ENCODE measurements at places on chromosomes 7 and 10. TPM values are rescaled to one million over a fixed set of nuclear protein-coding genes. Genes with fewer than 3 reads are reported as not detected.

Gene CUBN
- 16.3 TPM for total RNA-seq

DNA sequence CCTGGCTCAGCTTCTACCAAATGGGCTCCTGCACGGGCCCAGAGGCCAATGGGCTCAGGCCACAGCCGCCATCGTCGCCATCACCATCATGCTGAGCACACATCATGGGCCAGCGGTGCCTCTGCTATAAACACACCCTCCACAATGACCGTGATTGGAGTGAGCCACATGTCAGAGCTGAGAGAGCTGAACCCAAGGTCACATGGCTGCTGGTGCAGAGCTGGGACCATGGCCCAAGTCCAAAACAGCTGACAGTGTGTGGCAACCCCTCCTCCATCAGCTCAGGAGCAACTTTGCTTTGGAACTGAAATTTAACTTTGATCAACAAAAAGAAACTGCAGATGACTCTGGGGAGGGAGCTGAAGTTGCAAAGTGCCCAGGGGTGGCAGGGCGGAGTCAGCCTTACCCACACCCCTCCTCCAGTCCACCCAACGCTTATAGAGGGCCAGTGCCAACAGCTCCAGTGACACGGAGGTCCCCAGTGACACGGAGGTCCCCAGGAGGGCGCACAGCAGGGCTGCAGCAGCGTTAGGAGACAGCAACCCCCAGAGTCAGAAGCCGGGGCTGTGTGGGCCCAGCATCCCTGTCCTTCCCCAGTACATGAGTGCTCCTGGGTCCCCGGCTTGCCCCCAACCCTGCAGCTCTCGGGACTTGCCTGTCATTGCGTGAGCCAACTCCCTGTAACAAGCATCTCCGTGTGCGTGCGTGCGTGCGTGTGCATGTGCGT lies 249.6 kb downstream of the ELFN1 start:
- peak; percentile 70 for DNase-seq

DNA sequence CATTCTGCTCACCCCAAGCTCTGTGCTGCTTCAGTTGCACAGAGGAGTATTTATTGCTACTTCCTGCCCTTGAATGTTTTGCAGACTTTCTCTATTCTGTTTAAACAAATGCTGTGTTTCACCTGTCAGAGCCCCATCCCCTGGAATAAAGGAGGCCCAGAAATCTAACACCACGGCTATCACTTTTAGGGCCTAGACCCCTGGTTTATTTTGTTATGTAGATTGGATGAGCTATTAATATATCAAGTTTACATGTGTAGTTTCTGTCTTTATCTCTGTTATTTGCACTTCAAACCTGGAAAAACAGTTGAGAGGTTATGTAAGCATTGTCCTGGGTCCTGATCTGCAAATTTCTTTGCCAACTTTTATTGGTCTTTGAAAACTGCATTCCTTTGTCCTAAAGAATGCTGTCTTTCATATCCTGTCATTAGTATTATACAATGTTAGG lies 630.1 kb downstream of the PARD3 start:
- DNase-seq: no peak

Gene PTN
- total RNA-seq: 1.4 TPM

Gene SUN3
- total RNA-seq: not detected

DNA sequence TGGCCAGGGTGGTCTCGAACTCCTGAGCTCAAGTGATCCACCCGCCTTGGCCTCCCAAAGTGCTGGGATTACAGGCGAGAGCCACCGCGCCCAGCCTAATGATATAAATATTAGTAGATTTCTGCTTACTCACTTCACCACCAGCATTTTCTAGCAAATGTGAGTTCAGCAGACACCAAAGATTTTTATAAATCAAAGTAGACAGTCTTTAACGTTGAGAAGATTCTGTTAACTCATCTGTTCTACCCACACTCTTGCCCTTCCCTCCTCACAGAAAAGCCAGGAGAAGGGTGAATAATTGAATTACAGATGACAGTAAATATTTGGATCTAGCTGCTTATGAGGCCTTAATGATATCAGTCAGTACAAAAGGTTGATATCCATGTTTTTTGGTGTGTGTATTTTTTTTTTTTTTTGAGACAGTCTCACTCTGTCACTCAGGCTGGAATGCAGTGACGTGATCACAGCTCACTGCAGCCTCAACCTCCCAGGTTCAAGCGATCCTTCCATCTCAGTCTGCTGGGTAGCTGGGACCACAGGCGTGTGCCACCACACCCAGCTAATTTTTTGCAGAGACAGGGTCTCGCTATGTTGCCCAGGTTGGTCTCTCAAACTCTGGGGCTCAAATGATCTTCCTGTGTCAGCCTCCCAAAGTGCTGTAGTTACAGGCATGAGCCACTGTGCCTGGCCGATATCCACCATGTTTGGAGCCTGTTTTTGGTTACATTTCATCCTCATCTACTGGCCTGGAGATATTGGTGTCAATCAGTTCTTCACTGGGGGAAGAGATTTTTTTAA lies 120.5 kb downstream of the CUX1 start:
- no peak for DNase-seq

DNA sequence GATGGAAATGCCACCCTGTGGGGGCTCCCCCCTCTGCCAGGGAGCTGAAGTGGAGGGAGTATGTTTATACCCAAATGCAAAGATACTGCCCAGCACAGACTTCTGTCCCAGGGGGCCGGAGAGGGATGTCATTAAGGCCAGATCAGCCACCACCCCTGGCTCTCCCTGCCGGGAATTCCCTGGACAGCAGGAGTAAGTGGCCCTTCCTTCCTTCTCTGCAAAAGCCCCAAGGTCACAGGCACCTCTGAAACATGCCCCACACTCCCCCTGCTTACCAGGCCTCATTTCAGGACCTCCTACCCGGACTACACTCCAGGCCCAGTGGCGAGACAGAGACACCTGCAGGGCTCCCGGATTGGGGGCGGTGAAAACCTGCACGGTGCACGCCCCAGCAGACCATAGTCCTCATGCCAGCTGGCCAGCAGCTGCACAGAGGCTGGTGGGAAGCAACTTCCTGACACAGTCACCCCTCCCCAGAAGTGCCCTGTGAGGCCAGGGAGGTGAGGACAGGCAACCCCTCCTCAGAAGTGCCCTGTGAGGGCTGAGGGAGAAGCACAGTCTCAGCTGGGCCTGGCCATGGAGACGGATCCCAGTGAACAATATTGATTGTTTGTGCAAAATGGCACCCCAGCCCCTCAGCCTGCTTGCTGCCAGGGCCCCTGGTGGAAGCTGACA lies 33.0 kb upstream of the RET start:
- DNase-seq: no peak

DNA sequence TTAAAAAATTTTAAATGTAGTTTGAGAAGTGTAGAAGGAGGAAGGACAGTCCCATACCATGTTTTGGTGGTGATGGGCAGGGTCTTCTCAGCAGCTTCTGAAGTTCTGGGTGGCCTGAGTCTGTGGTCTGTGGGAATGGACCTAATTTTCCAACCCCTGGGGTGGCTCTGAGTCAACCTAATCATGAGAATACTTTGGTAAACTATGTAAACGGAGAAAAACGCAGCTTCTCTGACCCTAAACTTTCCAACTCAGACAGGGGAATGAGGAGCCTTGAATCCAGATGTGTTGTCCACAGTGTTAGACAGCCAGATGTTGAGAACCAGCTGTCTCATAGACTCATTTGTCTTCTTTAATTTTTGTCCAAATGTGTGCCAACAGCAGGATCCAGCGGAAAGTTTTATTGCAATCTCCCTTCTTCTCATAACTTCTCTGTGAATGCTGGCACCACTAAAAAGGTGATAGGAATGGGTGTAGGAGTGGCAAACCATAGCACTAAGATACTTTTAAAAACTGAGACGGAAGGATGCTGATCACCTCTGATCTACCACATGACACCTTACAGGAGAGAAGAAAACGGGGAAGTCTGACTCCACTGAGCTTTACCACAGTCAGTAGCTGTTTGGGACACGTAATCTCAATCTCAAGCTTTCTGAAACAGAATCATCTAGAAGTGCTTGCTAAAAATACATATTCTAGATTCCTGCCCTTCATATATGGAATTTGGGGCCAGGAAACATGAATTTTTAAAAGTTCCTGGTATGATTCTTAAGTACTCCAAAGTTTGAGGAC lies 90.5 kb upstream of the PHYHIPL start:
- DNase-seq: no peak

Gene LMOD2
- not detected for total RNA-seq

DNA sequence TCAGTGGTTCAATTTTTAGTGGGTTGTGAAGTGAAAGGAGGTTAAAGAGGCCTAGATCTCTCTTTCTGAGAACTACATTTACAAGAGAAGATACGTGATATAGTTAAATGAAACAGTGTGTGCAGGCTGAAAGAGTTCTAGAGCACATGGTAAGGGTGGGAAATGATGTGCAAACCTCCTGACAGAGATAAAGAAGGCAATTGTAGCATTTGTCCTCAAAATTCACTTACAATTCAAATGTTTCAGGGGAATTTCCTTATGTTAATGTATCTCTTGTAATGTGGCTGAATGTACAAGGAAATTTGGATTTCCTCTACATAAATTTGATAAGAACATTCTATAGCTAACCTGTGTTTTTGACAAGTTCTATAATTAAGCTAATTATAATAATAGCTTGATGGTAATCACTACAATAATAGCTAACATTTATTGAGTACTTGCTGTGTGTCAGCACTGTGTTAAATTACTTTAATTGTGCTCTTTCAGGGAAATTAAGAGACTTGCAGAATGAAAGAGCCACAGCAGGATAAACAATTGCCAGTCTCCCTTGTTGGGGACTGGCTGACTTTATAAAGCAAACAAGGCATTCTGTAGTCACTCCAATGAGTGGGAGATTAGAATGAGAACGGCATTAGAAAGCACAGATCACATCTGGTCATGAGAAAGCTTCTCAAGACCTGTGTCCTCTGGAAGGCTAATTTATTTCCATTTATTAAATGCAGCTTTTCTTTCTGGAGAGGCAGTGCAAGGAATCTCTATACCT lies 139.7 kb upstream of the TMEM72 start:
- DNase-seq: no peak

GRCh38 chr7:129644634-129645230 lies 33.2 kb downstream of the NRF1 start:
- no peak for DNase-seq

DNA sequence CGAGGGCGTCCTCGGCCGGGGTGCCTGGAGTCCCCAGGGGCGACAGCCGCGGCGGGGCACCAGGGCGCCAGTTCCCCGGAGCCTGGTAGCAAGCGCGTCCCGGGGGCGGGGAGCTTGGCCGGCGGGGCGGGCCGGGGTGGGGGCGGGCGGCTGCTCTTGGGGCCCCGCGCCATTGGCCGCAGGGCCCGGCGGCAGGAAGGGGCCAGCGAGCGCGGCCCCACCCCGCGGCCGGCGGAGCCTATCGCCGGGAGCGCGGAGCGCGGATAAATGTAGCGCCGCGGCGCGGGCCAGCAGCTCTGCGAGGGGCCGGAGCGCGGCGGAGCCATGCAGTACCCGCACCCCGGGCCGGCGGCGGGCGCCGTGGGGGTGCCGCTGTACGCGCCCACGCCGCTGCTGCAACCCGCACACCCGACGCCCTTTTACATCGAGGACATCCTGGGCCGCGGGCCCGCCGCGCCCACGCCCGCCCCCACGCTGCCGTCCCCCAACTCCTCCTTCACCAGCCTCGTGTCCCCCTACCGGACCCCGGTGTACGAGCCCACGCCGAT lies at the start of gene HHEX:
TSS of gene HHEX (plus strand) at position 293 of the 548 bp plus-strand sequence. CDS start at position 325, 32 bp downstream.
- DNase-seq: peak; percentile 87

DNA sequence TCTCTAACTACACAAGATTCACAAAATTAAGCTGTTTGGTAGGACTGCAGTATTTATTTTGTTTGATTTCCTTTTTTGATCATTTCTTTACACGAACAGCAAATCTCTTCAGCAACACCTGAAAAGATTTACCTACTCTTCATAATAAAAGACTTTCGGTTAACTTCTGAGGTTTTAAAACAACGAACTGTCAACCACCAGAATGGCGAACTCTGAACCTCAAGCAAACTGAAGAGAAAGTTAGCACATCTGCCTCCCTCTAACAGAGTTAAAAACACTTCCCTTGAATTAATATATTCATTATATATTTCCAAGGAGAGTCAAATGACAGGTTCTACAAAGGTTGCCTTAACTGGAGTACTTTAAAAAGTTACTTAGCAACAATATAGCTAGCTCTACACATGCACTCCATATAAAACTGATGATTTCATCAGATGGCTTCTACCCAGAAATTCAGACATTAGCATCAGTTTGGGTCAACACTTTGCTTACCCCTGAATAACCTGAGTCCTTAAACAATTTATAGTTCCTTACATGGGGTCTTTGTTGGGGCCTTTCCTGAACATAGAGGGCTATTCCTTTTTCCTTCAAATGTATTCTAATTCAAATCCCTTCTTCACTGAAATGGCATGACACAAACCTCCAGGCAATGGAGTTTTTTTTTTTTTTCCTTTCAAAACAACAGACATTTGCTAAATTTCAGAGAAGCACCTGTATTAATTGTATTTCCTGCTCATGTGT lies 118.3 kb downstream of the SEM1 start:
- no peak for DNase-seq

Gene HTR5A
- not detected for total RNA-seq

GRCh38 chr7:33982425-33982786 lies 77.1 kb downstream of the BMPER start:
- DNase-seq: no peak

Gene BAIAP2L1
- 70.5 TPM for total RNA-seq

GRCh38 chr10:33390046-33390445 lies 55.6 kb upstream of the NRP1 start:
- DNase-seq: no peak

DNA sequence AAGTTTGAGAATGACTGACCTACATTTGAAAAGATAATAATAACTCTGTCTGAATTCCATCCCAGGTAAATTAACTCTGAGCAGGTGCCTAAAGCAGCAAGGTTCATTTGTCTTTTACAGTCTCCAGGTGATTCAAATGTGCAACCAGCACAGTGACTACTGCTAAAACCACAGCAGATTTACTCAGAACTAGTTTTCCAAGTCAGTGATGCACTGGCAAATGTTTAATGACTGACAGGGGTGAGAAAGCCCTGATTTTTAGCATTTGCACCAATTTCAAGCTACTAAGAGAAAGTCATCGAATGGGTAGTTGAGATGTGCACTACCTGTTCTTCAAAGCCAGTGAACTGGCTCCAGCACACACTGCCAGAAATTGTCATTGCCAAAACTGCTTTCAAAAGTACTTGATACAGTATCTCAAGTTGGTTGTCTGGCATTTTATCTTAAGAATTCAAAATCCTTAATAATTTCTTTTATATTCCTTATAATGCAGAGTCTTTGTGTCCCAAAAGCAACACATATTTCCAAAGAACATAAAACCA lies 60.3 kb downstream of the ATOH7 start:
- DNase-seq: no peak

All from stomach (tissue), 19 donors.